CD4-positive, alpha-beta T cell treated with Interleukin-17A for 1 hour (primary cell): ENCODE measurements at places on chromosomes 13 and 19.
A peak's percentile ranks its signal among the peaks of the same experiment; 100 is the strongest.

DNA sequence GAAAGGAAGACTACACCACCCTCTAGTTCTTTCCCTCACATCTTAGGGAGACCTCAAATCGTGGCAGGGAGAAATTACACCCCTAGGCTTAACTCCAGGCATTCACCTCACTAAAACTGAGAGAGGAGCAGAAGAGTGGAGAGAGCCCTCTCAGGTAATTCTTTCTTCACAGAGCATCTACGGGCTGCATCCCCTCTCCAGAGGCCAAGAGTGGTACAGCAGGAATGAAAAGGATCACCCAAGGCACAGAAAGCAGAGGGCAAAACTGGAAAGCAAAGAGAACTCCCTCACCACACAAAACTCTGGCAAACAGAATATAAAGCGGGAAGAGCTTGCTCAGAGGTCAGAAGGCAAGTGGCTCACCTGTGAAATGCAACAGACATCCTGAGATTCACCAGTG, 661.2 kb downstream of the TBC1D4 start:
- DNase-seq: no peak

DNA sequence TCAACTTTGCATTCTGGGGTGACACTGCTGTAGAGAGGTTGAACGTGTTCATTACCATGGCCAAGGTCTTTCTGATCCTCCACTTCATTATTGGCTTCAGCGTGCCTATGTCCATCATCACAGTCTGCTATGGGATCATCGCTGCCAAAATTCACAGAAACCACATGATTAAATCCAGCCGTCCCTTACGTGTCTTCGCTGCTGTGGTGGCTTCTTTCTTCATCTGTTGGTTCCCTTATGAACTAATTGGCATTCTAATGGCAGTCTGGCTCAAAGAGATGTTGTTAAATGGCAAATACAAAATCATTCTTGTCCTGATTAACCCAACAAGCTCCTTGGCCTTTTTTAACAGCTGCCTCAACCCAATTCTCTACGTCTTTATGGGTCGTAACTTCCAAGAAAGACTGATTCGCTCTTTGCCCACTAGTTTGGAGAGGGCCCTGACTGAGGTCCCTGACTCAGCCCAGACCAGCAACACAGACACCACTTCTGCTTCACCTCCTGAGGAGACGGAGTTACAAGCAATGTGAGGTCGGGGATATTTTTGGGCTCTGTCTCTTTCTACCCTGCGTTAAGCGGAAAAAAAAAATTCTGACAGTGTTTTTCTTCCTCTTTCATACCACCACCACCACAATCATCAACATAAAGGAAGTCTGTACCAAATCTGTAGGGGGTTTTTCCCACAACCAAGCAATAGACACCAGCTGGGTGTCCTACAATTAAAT, 29.5 kb downstream of the FPR3 start:
- DNase-seq: peak; percentile 30

- no peak for DNase-seq
Measured at GRCh38 chr19:38606131-38606530, 11.6 kb downstream of the MAP4K1 start.

DNA sequence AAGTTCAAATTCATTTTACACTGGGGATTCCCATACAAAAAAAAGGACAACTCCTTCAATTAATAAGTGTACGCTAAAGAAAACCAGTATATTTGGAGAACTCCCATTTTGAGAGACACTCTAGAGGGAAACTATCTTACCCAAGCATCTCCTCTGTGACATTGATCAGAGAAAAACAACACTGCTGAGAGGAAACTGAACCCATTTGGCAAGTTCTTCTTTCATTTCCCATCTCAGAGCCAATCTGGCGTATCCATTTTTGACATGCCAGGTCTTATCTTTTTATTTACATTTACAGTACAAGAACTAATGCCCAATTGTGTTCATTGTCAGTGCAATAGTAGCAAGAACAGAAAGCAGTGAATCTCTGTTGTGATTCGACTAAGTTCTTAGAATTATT, 30.1 kb downstream of the LIG4 start:
- no peak for DNase-seq

GRCh38 chr19:45752639-45753038, 16.4 kb downstream of the SIX5 start:
- no peak for DNase-seq

DNA sequence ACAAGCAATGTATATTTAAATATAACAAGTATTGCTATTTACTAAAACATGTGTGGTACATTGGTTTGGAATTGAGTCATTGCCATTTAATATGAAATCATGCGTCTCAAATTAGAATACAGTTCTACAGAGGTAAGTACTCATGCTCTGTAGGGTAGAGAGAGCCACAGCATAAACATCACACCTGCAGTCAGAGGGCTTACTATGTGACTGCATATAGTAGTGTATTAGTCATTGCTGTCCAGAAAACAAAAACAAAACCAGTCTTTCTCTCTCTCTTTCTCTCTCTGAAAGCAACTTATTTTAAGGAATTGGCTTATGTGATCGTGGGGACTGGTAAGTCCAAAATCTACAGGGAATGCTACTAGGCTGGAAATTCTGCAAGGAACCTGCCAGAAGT, 370.3 kb downstream of the GPC5 start:
- DNase-seq: no peak

DNA sequence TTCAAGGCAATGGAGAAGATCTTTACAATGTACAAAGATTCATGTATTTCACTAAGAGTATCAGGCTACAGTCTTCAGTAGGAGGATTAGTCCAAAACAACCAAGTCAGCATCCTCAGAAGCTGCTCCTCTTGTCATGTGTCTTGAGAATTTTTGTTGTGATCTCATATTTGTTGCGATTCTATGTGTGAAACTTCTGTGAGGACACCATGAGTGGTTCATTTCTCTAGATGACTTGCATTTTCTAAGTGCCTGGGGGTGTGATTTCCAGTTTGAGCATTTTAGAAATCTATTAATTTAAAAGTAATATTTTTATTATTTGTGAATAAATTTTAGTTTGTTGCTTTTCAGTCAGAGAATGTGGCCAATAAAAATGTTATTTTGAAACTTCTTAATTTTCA, 94.5 kb downstream of the RAP2A start:
- no peak for DNase-seq

GRCh38 chr13:25214491-25215252, 42.6 kb upstream of the AMER2 start:
- no peak for DNase-seq

DNA sequence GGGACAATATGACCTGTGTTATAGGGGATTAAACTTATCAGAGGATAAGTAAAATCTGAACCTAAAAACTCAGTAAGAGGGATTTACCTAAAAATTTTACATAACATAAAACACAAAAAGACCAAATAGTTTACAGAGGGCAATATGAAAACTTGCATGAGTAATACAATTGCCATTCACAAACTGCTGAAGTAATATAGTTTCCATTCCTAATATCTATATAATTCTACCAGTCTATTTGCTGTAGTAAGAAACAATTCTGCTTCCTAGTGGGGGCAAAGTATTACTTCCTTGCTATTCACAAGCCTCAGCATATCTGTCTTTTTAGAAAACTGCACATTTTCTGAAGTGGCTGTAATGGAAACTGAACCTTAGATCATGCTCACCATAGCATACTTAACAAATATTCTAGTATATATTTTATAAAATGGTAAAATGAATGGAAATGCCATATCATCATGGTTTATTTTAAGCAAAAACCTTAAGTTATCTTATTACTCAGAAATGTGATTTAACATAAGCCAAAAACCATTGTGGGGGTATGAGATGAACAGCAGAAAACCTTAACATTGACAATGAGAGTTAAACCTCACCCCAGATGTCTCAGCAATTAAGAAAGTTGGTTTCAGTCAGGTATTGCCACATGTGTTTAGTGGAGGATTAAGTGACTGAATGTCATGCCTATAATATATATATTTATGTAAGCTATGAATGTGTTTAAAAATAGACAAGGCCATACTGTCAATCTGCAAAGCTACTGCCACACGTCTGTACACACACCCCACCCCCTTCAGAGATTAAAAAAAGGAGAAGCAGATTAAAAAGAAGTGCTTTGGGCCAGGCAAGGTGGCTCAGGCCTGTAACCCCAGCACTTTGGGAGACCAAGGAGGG, 136.8 kb downstream of the MIPEP start:
- no peak for DNase-seq

GRCh38 chr13:31827707-31828106, 88.4 kb downstream of the RXFP2 start:
- no peak for DNase-seq

DNA sequence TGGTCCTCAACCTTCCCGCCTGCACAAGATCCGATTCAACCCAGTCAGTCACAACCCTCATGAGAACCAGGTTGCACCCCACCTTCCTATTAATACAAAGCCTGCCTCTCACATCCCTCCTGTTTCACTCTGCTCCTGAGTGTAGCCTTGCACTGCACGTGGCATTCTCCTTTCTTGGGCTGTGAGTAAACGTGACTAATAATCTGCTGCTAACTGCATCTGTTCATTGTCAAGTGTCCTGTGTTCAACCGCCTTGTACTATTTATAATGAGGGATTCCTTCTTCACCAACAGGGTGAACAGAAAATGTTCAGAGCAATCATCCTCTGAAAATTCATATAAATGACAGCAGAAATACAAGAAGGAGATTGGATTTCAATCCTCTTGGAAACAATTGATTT, 1608.2 kb downstream of the SLITRK5 start:
- no peak for DNase-seq

DNA sequence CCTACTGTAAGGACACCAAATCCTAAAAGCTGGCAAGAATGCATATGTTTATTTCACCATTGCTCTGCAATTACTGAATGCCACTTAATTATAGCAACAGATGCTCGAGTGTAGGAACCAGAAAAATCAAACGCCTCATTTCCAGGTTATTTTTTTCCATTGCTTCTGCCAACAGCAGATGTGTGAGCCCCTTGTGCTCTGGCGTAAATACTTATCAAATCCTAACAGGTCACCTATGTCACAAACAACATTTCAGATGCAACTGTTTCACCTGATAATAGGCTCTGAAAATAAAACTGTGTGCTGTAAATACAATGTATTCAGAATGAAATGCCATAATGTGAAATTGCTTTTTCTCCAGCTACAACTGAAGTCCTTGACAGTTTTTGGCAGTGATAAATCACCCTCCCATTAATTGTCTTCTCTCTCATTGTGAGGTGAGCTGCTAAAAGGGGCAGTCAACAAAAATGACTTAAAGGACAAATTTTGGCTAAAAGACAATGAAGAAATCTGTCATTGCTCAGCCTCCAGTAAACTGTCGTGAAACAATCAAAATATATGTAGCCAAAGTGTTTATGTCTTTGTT, 344.0 kb downstream of the DACH1 start:
- DNase-seq: no peak

GRCh38 chr19:38736036-38736412, 8.2 kb downstream of the CAPN12 start:
- DNase-seq: peak; percentile 65

- DNase-seq: no peak
Measured at GRCh38 chr13:40517486-40518480, 148.7 kb downstream of the FOXO1 start.

- DNase-seq: no peak
Measured at GRCh38 chr19:34284505-34284904, 30.2 kb downstream of the GARRE1 start.

DNA sequence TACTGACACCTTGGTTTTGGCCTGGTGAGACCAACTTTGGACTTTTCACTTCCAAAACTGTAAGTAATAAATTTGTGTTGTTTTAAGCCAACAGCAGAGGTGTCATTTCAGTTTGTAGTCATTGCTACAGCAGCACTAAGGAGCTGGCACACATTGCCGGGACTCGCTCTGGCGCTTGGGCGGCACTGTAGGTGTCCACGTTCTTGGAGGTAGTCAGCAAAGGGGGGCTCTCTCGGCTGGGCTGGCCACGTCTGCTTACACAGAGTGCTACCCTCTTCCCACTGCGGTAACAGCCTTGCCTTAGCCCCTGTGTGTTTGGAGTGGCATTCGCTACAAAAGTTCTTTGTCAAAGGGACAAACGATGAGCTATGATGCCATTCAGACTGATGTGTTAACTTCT, 44.7 kb downstream of the HTR2A start:
- DNase-seq: no peak

- DNase-seq: no peak
Measured at GRCh38 chr19:19533841-19534240, 4.2 kb upstream of the CILP2 start.

DNA sequence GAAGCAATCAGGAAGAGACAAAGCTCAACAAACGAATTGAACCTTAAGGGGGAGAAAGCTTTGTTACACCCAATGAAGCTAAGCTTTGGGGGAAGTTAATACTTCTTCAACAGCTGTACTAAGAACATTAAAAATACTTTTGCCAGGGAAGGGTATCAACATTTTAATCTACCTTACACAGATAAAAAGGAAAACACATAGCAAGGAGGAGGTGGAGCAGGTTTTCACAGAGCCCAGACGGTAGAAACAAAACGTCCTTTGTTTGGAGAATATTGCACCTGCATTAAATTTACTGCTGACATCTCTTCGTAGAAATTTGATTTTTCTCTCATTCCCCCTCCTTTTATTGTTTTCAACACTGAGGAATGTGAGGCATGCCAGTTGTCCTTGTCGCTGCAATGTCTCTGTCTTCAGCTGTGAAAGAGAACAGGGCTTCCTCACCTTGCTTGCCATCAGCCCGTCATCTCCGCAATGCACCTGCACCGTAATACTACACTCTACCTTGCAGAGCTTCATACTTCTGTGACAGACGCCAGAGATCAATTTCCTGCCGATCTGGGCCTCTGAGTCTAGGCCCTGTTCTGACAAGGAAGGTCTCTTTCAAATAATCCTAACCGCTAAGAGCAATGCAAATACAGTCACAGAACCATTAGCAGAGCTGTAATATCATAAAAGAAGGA, 270.8 kb downstream of the SPRY2 start:
- no peak for DNase-seq

DNA sequence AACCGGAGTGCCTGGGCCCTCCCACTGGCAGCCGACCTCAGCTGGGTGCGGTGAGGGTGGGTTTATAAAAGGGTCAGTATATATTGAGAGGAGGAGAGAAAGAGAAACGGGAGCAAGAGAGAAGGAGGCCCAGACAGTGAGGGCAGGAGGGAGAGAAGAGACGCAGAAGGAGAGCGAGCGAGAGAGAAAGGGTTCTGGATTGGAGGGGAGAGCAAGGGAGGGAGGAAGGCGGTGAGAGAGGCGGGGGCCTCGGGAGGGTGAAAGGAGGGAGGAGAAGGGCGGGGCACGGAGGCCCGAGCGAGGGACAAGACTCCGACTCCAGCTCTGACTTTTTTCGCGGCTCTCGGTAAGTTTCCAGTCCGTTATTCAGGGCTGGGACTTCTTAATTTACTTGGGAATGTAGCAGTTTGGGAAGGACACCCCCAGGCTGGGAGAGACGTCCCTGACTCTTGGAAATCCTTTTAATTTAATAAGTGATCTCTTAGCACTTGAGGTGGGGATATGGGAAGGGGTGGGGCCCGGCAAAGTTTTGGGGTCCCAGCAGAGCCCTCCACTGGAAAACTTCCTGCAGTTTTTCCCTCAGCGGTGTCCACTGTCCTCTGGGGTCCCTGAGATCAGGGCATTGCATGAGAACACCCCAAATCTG, at the start of gene EMP3:
TSS of gene EMP3 (plus strand) at position 288 of the 646 bp plus-strand sequence. CDS start 1,293 bp downstream, outside the sequence.
- peak; percentile 93 for DNase-seq
